Islet precursor cell (in vitro differentiated cells): ENCODE measurements at places on chromosomes 3 and 15.

GRCh38 chr15:53288542-53288941 is 470.9 kb downstream of the WDR72 start:
- no peak for DNase-seq

DNA sequence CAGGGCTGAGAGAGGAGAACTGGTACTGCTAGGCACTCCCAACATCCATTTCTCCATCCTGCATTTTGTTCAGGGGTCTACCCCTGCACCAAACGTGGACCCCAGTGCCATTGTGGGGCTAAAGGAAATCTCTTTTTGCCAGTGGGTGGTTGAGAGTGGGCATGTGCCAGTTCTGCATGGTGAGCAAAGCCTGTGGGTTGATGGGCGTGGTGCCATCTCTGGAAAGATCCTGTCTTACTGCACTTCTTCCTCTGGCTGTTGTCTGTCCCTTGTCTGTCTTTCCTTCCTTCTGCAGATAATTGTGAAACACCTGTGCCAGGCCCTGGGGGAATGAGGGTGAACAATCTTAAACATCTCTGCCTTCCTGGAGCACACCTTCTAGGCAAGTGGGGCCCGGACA is 1.4 kb upstream of the RARRES1 start:
- DNase-seq = peak; percentile 14

DNA sequence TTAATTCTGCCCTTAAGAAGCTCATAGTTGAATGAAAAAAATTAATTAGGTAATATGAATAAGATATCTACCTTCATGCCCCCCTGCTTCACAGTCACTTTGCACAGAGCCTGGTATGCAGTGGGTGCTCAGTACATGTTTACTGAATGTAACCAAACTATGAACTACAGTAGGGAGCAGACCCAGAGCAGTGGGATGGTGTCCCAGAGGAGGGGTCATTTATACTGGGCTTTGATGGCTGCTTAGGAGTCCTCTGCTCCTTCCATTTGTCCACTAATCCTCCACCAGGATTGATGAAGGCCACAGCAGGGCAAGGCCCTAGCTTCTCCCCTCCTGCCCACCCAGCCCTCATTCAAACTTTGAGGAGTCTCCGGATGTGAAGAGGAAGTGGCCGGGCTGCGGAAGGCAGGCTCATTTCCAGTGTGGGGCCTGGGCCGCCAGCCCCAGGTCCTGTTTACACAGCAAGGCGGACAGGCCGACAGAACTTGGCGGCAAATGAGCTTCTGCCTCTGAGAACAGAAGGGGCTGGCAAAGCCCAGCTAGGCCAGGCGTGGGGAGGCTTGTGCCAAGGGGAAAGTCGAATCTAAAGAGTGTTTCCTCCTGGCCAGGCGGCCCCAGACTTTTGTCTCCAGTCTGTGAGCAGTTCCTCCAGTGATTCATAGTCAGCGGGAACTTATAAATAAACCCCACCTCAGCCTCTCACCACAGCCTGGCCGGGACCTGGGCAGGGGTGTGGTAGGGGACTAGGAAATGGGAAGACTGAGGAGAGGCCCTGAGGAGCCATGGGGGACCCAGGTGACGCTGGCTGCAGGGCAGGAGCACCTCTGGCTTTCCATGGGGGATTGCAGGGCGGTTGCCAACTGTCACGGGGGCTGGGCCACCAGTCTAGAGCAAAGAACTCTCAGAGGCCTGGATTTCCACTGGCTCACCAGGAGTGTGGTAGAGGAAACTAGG is 51.6 kb upstream of the LCTL start:
- peak; percentile 64 for DNase-seq

DNA sequence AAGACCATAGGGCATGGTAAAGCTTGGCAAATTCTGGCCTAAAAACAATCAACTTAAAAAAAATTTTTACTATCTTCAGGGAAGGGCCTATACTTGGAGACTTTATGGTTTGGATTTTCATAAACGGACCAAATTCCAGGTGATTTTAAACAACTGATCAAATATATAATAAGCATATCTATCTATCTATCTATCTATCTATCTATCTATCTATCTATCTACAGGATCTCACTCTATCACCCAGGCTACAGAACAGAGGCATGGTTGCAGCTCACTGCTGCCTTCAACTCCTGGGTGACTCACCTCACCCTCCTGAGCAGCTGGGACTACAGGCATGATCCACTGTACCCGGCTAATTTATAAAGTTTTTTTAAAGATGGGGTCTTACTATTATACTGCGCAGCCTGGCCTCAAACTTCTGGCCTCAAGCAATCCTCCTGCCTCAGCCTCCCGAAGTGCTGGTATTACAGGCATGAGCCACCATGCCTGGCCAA is 6.7 kb downstream of the SPPL2A start:
- no peak for DNase-seq

- no peak for DNase-seq
These were observed 40.4 kb downstream of the BHLHE40 start for GRCh38 chr3:5019411-5020241.

DNA sequence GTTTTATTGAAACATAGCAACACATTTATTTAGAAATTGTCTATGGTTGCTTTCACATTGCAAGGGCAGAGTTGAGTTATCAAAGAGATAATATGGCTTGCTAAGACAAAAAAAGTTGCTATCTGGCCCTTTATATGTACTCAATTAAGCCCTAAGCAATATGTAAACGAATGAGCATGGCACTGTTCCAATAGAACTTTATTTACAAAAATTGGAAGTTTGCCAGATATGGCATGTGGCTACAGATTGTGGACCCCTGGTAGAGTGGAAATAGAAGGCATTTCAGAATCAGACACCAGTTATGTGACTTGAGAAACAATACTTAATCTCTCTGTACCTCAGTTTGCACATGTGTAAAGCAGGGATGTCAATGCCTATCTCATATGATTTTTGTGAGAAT is 515.6 kb upstream of the SGO1 start:
- no peak for DNase-seq
